NCI-H774 (cell line): ENCODE measurements at places on chromosomes 1 and 21.
A peak's percentile ranks its signal among the peaks of the same experiment; 100 is the strongest.

DNA sequence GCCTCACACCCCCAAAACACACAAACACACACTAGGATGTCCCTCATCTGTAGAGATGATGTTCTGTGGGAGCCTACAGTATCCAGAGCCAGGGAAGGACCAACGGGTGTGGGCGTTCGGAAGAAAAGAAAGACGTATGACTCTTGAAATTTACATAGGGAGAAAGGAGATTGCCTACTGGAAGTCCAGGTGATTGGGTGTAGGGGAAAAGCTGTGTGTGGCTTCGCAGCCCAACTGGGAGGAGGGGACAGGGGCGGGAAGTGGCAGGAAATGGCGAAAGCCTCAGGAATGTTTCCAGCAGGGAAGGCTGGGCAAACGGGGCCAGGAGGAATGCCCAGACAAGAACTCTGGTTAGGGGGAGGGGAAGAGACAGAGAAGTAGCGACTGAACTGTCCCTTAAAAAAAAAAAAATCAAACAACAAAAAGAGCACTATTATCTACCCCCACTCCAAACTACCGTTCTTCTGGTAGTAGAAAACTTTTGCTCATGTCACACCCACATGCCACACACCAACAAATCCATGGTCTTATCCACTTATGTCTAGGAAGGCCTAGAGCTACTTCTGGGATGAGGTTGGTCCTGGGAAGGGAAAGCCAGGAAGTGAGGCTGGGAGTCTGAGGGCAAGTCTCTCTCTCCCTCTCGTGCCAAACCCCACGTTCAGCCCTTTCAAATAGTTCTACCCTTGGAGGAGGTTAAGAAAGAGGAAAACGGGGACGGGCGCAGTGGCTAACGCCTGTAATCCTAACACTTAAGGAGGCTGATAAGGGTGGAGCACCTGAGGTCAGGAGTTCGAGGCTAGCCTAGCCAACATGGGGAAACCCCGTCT is 1.8 kb upstream of the CKS1B start:
- DNase-seq: no peak

GRCh38 chr1:112701227-112702066 is 5.5 kb downstream of the RHOC start:
- no peak for DNase-seq

DNA sequence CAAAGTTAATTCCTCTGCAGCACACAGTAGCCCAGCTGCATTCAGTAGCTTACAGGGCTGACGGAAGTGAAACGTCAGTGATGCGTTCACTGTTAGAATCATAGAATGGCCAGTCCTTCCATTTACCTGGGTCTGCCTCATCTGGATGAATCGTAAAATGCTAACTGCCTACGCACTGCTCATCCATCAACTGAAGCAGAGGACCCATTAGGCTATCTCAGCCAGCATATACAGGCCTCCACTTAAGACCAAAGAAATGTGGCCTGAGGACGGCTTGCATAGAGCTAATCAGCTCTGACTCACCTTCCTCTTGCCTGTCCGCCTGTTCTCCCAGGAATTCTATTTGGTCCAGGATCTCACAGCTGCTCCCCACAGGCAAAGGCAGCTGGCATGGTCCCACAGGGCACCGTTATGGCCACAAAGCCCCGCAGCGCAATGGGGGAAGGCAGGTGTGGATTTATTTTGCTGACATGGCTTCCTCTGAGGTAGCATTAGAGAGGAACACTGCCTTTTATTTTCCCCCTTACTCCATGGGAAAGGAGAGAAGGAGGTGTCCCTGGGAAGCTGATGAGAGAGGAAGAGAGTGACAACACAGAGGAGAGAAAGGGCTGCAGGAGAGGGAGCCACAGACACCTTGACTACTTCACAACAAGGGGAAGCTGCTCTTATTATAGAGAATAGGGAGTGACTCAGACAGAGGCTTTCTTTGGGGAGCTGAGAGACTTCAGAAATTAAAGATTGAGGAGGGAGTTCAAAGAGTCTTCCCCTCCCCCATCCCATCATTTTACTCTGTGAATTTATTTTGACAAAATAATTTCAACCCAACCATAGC is 177.6 kb downstream of the HHIPL2 start:
- no peak for DNase-seq

DNA sequence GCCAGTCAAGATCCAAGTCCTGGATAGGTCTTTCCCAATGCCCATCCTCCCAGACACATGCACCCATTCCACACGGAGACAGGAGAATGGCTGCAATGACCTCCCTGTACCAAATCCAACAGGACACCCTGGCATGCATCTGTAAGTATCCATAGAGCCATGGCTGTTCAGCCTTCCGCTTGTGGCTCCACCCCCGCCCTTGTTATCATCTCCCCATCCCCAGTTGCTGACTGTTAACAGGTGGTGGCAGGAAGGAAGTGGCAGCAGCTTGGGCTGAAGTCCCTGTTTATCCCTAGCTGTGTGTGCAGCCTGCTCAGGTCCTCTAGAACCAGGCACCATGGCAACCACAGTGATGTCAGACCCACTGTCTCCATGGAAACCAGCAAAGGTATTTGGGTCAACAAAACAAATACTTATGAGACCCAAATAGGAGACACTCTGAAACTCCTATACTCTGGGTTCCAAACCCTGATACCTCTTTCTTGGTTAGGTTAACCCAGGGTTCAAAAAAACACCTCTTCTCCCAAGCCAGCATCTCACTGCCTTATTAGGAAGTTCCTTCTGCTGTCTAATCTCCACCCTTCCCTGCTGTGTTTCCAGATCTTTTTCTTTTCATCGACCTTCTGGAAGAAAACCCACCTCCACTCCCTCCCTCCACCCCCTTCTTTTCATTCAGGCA is 721 bp downstream of the PBXIP1 start:
- DNase-seq: peak; percentile 59

DNA sequence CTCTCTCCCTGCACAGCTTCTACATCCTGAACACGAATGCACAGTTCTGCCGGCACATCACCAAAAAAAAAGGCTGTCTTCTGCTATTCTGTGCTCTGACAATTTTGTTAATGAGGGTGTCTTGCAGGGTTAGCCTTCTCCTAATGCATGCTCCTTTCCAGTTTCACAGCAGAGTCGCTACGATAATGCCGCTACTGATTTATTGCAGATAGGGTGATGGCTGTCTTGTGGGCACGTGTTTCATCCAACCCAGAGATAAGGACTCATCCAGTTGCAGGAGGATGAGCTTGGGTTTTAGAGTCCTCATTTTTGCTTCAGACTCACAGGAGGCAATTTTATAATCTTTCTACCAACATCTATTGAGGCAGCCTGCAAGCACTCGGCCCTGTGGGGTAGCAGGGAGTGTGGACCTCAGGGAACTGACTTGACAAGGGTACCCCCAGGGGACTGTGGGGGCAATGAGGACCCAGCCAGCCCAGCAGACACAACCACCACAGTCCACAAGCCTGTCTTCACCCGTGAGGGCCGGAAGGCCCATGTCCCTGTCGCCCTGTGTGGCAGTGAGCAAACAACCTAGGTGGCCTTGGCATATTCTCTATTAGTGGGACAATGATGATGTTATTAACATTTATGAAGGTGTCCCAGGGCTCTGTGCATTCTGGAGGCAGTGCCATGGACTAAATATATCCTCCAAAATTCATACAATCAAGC is 15.4 kb upstream of the UTS2 start:
- no peak for DNase-seq

- DNase-seq: peak; percentile 16
These were observed 335.5 kb downstream of the BARHL2 start for GRCh38 chr1:90381598-90381997.

- DNase-seq: no peak
These were observed 60.7 kb downstream of the GORAB start for GRCh38 chr1:170592591-170593111.

- no peak for DNase-seq
These were observed 784.4 kb upstream of the ADGRL4 start for GRCh38 chr1:79790950-79791349.

DNA sequence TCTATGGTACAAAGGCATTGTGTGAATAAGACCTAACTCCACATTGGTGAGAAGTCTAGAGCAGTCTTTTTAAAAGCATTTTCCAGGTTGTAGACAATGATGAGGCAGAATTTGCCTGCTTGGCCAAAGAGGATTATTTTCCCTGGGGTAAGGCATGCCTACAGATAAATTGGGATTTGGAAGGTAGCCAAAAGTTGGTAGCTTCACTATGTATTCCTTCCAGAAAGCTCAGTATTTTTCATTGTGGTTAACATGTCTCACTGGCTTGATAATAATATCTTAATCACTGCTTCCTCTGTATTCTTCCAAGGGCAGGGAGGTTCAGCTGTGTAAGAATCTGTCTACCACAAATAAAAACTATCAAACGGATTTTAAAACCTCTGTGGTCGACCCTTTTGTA is 590.8 kb upstream of the PRMT6 start:
- DNase-seq: no peak

GRCh38 chr1:4452701-4453100 is 201.7 kb upstream of the AJAP1 start:
- DNase-seq: no peak

GRCh38 chr21:37292941-37293340 is 25.8 kb upstream of the VPS26C start:
- no peak for DNase-seq

DNA sequence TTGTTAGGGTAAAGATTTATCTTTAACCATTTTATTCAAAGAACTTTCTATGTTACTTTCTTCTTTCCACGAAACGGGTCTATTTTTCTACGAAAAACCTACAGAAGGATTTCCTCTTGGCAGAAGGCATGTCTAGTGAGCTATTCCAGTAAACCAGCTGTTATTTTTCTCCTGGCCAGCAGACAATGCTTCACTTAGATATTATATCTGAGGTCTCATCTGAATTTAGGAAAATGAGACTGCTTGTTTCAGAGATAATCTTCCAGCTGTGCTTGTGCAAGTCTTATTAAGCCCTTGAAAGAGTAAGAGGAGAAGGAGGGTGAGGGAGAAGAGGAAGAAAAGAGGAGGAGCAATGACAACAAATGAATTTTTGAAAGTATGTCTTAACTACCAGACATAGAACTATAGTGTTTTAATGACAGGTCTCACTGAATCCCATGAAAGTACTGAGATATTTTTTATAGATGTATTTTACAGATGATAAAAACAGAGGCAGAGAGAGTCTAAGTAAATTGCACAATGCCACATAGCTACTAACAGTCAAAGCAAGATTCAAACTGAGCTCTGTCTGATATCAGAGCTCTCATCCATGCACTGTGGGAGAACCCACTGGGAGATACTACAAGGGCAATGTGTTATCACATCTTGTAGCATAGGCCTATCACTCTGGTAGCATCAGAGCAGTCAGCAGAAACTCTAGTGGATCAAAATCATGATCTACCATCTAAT is 54.6 kb upstream of the SAMSN1 start:
- no peak for DNase-seq

GRCh38 chr1:98388441-98388840 is 273.1 kb upstream of the SNX7 start:
- no peak for DNase-seq

DNA sequence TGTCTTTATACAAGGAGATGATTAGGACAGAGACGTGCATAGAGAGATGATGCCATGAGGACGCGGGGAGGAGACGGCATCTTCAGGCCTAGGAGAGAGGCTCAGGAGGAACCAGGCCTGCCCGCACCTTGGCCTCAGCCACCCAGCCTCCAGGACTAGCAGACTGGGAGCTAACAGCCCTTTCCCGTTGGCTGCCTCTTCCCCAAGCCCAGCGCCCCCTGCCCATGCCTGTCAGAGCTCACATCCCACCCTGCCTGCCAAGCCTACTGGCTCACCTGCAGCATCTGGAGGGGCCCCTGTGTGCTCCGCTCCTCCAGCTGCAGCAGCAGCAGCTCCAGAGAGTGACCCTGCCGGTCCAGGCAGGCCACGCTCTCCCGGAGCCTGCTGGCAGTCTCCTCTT is 4.0 kb upstream of the TRIM11 start:
- no peak for DNase-seq

DNA sequence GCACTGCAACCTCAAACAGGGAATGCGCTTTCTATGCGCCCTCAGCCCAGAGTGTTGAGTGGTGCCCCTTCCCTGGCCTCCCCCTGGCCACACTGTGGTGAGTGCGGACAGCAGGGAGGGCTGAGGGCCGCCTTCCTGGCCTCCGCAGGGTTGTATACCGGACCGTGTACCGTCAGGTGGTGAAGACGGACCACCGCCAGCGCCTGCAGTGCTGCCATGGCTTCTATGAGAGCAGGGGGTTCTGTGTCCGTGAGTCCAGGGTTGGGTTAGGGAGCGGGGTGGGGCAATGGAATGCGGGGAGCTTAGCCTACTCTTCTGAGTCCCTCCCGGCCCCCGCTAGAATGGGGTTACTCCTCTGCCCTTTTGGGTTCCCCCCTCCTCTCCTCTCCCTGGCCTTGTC is 11.7 kb downstream of the PEAR1 start:
- no peak for DNase-seq

GRCh38 chr21:32698971-32699693 is 28.7 kb downstream of the SYNJ1 start:
- DNase-seq: no peak

DNA sequence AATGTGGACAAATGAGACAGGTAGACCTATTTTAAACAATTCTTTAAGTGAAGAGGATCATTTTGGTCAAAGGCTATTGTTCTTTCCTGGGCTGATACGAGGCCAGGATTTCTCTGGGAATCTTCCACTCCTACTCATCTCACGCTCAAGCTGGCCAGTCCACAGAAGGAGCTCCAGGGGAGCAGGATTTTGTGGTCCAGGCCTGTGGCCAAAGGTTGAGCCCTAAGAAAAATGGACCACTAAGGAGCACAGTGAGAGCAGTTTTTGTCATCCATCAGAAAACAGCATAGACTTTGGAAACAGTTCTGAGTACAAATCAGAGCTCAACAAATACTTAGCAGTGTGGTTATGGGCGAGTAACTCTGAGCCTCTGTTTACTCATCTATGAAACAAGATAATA is 260.2 kb upstream of the RUNX1 start:
- DNase-seq: no peak

DNA sequence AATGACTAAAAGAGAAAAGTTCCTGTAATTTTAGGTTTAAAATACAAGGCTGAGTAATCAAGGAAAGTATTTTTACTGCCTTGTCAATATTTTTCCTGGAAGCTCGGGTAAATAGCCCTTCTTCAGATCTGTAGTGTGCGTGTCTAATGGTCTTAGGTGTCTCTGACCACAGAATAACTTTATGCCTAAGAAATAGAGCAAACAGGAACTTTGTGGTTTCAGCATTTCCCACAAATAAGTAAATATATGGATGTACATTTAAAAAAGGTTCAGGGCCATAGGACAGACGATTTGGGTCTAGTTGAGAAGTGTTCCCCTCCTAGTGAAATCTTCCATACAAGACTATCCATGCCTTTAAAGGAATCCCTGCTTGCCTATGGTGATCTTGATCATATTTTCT is 107.0 kb downstream of the ZC3H11B start:
- no peak for DNase-seq

DNA sequence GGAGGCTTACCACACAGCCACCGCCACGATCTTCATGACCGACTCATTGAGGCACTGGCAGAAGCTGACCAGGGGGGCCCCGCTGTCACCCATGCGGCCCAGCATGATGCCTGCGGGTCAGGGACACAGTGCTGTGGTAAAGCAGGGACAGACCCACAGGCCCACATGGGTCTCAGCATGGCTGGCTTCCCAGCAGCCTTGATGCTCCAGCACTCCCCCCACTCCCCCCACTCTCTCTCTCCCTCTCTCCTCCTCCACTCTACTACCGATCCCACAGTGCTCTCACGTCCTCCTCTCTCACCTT is 31.4 kb downstream of the PODN start:
- no peak for DNase-seq
